Stimulated activated CD4-positive, alpha-beta T cell treated with anti-CD3 and anti-CD28 coated beads, Interleukin-4, amount 100 ng/mL, for 4 hours (primary cell): ENCODE measurements at places on chromosomes 16 and 17.

- DNase-seq: no peak
Measured at GRCh38 chr17:75403131-75403530, 2.3 kb downstream of the GRB2 start.

DNA sequence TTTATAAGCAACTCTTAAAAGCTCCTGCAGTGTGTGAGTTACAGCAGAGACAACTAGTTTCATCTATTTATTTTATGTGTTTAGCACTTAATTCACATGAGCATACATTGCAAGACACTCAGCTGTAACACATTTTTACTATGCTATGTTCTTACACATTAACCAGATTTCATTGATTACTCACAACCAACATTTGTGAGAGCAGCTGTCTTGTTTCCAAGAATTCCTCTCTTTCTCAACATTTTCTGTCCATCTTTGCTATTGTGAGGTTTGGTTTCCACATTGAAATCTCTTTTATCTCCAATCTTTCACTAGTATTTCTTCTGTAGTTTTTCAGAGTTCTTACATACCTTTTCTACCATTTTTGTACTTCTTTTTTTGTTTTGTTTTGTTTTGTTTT, 51.2 kb downstream of the COPRS start:
- DNase-seq: no peak

DNA sequence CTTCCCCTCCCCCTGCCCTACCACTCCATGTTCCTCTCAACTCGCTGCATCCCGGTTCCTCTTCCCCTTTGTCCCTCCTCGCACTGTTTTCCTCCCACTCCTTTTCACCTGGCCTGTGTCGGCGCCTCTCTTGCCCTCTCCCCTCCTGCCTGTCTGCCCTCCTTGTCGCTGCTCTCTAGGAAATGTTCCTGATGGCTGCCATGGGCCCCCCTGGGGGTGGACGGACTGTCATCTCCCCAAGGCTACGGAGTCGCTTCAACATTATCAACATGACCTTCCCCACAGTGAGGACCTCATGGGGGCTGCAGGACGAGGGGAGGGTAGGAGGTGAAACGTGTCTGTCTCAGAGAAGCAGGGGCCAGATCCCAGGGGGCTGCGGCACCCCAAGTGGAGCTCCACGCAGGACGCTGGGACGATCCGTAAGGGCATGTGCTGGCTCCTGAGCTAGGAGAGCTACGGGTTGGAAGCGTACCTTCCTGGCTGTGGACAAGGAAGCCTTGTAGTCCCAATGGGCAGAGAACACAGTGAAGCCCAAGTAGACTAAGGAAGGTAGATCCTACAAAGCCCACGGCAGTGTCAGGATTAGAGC, 39.8 kb upstream of the KDM6B start:
- no peak for DNase-seq

GRCh38 chr17:79028496-79029326, 4.7 kb downstream of the C1QTNF1 start:
- DNase-seq: no peak

DNA sequence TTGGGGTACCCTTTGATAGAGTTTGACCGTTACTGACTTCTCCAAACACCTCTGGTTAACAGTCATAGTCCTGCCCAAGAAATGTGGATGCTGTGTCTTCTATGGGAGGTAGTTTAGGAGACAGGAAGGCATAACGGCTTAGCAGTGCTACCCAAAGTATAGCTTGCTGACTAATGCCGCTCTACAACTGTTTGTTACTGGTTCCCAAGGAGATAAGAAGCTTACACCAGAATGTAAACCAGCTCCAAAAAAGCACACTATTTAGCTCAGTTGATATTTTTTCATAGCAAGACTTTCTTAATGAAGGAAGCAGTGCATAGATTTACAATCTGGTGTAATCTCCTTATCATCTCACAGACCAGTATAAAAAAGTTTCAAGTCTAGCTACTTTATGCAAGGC, 95.7 kb downstream of the HS3ST3B1 start:
- no peak for DNase-seq

- DNase-seq: no peak
Measured at GRCh38 chr17:72025113-72025512, 95.7 kb upstream of the SOX9 start.

DNA sequence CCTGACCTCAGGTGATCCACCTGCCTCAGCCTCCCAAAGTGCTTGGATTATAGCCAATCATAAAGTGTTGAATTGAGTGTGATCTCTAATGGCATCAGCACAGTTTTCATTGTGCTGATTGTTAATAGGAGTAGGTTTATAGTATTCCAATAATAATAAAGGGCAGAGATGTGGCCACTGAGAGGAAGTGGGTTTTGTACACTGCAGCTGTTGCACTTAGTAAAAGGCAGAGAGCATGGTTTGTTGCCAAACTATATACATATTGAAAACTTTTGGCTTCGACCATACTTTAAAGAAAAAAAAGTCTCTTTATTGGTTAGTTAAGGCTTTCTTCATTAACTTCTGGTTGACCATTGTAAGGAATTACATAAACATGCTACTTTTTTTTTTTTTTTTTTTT, 185.9 kb downstream of the CDK5R1 start:
- no peak for DNase-seq

DNA sequence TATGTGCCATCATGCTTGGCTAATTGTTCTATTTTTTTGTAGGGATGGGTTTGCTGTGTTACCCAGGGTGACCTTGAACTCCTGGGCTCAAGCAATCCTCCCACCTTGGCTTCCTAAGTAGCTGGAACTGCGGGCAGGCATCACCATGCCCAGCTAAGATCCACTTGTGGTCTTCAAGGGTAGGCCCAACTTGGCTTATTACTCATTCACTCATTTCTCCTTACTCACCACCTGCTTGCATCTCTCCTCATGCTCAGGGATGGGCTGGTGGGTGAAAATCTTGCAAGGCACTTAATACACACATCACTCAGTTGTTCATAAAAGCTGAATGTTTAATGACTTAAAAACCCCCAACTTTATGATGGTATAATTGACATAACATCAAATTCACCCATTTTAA, 207.8 kb downstream of the SHISA9 start:
- DNase-seq: no peak

DNA sequence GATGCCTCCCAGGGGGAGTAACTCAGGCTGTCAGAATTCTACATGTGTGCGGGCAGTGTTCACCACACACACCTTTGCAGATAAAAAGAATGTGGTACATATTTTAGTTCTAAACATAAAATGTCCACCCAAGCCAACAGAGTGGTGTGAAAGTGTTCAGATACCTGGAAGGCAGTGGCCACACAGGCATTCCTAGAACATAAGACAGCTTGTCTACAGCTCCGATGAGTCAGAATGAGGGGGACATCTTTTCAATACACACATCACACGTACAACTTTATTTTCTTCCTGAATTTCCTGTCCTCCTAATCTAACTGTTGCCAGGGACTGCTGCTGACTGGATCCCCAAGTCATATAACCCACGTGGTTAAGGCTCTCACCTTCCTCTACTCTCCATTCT, 142.3 kb downstream of the ZFHX3 start:
- DNase-seq: no peak

GRCh38 chr17:66787914-66788313, 47.0 kb upstream of the CACNG5 start:
- DNase-seq: no peak

DNA sequence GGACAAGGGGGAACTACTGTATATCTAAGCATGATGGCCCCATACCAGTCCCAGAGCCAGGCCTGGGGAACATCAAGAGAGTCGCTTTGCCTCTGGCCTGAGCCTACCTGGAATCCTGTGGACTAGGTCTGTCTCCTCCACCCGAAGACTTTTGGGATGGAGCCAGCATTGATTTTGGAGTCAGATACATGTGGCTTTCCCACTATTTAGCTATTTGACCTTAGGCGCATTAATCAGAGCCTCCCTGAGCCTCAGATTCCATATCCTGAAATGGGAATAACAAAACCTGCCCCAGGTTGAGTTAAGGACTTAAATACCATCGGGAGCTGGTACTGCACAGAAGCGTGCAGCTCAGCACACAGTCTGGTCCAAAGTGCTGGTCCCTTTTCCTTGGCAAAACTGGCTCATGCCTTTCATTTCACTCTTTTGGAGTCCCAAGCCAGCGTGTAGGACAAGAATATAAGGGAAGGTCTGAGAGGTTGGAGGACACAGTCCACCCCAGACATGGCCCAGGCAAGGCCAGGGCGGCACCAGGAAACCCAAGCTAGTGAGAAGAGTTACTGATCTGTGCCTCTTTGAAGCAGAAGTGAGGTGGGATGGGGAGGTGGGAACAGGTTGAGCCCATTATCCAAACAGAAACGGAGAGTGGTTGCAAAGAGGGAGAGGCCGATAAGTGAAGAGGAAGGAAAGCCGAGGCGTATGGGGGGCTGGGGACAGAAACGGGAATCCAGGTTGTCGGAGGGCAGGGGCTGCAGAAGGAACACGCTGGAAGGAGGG, 986 bp downstream of the FA2H start:
- DNase-seq: no peak

DNA sequence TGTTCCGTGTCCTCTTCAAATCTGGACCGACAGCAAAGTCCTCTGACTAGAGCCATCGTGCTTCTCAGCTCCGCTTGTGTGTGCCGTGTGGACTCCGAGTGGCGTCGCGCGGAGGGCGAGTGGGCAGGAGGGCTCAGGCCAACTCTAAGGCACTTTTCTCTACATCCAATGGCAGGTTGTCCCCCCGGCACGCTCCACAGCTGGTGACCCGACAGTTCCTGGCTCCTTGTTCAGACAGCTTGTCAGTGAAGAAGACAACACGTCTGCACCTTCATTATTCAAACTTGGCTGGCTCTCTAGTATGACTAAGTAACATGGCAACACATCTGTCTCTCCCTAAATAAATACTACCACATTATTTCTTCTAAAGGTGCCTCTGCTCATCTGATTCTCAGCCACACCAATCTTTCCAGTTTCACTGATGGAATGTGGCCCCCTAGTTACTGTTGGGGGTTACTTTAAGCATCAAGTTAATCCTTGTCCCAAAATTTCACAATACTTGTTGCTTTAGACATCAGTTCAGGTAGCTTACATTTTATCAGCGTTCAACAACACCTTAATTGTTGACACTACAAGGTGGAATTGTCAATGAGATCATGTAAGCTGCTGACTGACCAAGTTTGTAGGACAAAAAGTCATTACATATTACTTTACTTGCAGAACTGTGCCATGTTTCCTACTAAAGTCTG, 15.4 kb downstream of the COG1 start:
- DNase-seq: no peak

DNA sequence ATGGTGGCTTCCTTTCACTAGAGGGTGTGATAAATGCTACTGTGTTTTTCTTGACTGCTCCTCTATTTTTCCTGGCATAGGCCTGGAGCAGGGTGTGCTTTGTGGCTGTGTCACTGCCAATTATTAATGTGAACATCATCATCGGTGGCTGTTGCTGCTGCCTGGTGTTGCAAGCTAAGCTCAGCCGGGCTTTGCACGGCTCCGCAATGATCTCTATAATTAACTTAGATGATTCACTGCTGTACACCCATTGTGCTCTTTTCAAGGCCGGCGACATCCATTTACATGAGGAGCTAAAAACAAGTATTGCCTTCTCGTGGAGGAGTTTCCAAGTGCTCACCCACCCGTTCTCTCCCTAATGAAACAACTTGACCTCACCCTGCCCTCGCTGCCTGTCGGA, 160.1 kb upstream of the IRX3 start:
- no peak for DNase-seq

DNA sequence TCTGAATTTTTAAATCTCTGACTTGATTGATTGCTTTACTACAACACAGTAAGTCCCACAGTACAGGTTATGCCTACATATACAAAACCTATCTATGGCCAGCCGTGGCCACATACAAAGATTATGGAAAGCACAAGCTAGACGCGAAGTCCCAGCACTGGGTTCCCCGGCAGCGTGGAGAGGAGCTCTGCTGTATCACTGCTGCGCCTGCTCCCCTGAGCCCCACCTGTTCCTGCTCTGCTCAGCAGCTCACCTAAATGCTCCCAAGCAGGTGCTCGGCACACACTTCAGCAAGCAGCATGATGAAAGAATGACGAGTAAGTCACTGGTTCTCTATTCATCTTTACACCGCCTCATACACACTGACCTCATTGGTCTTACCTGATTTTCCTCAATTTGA, 20.6 kb downstream of the ZDHHC7 start:
- DNase-seq: no peak

GRCh38 chr17:75959051-75959838, 18.4 kb upstream of the FBF1 start:
- no peak for DNase-seq

- no peak for DNase-seq
Measured at GRCh38 chr16:66206363-66206762, 160.1 kb upstream of the CDH5 start.

DNA sequence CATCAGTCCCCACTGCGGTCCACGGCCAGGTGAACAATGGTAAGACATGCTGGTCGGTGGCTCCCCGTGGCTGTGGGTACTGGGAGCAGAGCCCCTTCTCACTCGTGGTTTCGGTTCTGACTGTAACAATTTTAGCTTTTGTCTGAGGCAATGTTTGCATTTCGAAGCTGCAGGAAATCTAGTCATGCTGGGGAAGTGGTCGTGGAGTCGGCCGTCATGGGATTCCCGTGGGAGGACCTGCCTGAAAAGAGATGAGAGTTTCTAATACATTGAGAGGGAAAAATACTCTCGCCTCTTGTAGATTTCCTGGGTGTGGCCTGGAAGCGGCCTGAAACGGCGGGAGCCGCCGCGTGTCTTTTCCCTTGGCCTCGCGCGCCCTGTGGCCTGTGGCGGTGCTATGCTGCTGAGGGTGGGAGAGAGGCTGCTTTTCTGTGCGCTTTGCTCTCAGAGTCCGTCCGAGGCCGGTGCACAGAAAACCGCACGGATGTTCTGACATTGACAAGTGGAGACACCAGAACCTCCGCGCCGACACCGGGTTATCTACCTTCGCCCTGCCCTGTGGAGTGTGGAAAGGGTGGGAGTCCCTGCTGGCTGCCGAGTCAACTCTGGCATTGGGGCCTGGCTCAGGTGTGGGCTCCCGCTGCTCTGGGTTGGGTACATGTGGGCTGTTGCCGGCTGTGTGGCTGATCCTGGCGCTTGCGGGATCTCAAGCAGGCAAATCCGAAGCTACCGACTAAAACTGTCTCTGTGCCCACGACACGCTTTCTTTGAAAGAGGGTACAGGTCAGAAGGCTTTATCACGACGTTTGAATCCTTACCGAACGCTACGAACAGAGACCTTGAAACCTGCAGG, 60.8 kb downstream of the WDR45B start:
- DNase-seq: no peak

- DNase-seq: no peak
Measured at GRCh38 chr17:62824290-62825131, 16.4 kb upstream of the MARCHF10 start.

- DNase-seq: no peak
Measured at GRCh38 chr16:75326333-75326732, 74.9 kb upstream of the BCAR1 start.

- DNase-seq: no peak
Measured at GRCh38 chr16:12529582-12529981, 274.1 kb downstream of the CPPED1 start.

- DNase-seq: no peak
Measured at GRCh38 chr17:30158896-30159625, 42.4 kb downstream of the NSRP1 start.
